ENCODE measurements at places on chromosomes 3 and 15.

DNA sequence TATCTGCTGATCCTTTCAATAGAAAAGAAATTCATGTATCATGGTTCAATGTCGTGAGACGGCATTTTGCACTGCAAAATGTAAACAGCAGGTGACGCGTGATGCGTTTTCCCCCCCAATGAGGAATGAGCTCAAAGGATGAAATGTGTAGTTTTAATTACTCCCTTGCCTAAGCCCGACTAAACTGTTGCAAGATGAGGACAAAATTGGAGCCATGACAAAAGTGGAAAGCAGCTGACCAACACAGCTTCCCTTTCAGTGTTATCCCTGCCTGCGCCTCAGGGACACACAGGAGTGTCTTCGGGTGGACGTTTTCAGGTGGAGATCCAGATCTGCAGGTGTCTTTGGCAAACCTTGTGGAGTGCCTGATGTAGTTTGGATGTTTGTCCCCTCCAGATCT is 92.0 kb downstream of the GABRG3 start:
- DNase-seq = no peak

- DNase-seq = no peak
Observed at GRCh38 chr15:92383519-92384324, 10.0 kb upstream of the ST8SIA2 start.

GRCh38 chr3:42608581-42608980 is 8.1 kb downstream of the NKTR start:
- DNase-seq = no peak

- DNase-seq = no peak
Observed at GRCh38 chr15:65424683-65425082, 1.9 kb upstream of the IGDCC4 start.

GRCh38 chr3:99856437-99857220 is 39.0 kb downstream of the CMSS1 start:
- DNase-seq = no peak

DNA sequence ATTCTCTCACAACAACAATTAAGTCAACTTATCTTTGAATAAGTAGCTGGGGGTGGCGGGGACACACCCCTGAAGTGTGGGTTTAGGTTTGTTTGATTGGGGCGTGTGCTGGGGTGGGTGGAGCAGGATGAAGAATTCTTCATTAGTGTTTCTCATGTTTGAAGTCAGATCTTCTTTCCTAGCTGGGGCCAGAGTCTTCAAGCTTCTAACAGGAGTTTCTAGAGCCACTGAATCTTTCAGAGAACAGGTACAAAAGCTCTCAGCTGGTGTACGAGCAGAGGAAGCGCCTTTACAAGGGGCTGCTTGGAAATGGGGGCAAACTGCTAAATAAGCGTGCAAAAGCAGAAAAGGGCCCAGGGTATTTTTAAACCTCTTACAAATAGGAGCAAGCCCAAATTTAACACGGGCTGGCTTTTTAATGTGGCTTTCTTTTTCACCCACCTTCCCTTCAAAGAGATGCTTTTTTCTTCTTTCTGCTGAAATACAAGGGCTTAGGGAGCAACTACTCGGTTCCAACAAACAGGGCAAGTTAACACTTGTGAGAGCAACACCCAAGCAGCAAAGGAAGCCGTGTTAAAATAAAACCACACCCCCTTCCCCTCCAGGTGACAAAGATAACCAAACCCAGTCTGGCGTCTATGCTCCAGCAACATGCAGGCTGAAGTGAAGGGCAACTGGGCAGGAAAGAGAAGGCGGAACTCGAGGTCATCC is 86.9 kb upstream of the RASGRP1 start:
- no peak for DNase-seq

DNA sequence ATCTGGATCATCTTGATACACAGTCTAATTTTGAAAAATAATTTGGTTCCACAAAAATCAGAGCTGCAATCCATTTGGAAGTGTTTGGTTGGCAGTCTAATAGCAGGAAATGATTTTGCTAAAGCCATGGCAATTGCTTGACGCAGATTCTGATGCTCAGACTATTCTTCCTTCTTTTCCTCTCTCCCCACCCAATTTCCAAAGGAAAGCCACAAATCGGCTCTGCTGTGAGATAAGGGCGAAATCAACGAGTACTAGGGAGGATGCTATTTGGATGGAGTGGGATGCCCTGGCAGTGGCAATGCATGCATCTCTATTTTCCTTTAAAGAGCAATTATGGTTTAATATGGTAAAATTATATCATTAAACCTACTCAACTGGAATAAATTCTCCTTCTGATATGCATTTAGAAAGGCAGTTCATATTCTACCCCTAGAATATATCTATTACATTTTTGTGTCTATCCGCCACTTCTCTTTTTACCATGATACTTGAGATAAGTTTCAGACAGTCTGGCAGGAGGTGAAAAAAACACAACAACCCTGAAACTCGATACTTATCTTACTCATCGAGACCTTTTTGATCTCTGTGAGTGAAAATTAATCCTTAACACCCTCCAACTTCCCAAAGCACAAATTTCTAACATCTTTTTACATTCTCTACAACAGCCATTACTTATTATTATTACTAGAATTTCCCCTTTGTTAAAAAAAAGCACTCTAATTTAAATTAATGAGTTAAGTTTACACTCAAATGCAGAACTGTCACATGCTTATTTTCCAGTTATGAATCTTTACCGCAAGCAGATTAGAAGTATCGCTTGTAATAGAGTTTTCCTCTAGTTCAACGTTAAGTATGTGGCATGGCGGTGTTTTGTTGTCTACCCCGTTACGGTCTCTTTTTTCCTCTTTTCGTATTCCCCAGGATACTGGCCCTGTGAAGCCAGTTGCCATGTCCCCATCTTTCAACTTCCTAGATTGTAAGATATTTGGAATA is 433.3 kb downstream of the FOXP1 start:
- DNase-seq = no peak

DNA sequence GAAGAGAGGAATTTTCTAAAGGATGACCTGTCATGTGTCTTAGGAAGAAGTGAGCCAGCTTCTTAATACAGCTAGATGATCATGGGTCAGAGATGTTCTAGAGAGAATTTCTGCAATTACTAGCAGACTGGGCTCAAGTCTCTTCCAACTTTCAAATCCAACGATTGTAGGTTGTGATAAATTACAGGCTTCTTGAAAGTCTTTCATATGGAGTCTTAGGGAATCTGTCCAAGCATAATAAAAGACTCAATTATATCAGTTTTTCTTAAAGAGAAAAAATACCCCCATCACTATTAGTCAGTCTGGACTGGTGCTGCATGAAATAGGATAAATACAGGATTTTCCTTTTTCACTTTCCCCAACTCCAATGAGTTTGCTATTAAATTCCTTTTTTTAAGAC is 59.1 kb downstream of the DRD3 start:
- DNase-seq = no peak

GRCh38 chr15:95598251-95598855 is 732.1 kb upstream of the NR2F2 start:
- DNase-seq = no peak

DNA sequence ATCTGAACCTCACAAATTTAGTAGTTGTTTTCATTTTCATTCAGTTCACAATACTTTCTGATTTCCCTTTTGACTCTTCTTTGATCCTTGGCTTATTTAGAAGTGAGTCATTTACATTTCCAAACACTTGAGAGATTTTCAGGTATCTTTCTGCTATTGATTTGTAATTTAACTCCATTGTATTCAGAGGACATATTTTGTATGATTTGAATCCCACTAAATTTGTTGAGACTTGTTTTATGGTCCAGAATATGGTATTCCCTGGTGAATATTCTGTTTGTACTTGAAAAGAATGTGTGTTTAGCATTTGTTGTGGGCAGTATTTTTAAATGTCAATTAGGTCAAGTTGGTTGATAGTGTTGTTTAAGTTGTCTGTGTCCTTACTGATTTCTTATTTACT is 29.6 kb downstream of the FAN1 start:
- DNase-seq = no peak

- no peak for DNase-seq
Observed at GRCh38 chr3:115814006-115814405, 190.7 kb downstream of the GAP43 start.

DNA sequence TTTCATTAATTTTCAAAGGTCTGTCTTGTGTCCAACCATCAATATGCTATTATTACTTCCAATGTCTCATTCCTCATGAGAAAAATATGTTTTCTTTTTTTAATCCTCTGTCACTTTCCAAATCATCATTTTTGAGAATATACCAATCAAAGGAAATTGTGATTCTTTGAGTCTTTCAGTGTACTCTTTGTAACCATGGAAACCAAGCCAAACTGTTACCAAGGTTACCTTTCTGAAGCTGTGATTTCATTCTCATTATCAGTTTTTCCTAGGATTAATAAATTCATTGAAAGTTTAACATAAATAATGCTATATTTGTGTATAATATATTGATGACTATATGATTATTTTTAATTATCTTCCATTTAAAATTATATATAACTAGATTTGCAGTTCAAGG is 16.6 kb upstream of the PLSCR5 start:
- DNase-seq = no peak

GRCh38 chr3:188092648-188093047 is 61.3 kb upstream of the LPP start:
- peak; percentile 59 for DNase-seq

DNA sequence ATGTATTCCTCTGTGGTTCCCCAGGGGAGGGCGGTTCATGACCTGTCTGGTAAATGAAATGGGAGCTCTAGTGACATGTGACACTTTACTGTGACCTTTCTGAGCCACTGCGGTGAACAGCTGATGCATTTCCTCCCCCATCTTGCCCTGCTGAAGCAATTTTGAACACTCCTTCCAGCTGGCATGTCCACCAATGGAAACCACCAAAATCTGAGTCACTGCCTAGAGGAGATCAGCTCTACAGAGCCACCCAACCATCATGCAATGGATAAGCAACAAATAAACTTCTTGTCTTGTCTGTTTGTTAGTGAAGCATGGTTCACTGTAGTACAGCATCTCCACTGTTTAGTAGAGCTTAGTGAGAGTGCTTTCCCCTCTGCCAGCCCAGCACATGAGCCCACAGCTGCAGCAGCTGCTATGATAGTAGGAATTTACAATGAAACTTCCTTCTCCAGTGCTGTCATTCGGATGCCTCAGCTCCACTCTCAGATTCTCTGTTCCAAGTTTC is 479.4 kb downstream of the NTRK3 start:
- DNase-seq = no peak

DNA sequence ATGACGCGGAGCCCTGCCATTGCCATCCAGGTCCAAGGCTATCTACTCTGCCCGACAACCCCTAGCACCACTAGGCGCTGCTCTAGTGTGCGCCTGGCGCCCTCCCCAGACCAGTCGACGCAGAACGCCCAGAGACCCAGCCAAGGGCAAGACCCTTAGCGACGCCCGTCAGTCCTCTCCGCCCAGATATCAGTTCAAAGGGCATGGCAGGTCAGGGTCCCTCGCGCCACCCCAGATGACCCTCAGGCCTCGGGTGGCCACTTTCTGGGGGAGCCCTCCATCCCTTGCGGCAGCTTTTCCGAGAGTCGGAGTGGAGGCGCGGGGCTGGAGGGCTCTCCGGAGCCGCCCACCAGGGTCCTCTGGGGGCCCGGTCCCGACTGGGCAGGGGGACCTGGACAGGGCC is 371 bp upstream of the CLSTN2 start:
- DNase-seq = no peak

- DNase-seq = no peak
Observed at GRCh38 chr3:59733041-59733809, 683.4 kb upstream of the CFAP20DC start.

GRCh38 chr15:49628379-49628778 is 7.5 kb downstream of the DTWD1 start:
- DNase-seq = no peak

- no peak for DNase-seq
Observed at GRCh38 chr15:22952796-22953579, 27.2 kb downstream of the CYFIP1 start.

DNA sequence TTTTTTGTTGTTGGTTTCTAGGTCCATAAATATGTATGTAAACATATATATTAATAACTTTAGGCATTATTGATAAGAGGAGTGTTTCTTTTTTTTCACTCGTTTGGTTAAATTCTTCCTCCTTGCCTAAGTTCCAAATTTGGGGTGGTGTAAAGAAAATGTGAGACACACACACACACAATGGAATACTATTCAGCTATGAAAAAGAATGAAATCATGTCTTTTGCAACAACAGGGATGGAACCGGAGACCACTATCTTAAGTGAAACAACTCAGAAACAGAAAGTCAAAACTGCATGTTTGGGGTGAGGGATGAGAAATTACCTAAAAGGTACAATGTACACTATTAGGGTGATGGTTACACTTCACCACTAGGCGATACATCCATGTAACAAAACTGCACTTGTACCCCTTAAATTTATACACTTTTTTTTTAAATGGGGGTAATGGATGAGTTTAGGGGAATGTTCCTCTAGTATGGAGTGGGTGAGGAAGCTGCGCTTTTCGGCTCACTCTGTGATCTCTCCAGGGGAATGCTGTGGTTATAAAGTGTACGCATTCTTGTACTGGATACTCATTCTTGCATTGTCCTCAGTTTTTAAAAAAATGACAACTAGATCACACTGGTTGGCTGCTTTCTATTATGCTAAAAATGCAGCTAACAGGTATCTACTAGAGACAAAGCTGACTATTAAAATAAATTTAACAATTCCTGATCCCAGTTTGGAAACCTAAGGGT is 50.8 kb upstream of the PPARG start:
- DNase-seq = no peak

DNA sequence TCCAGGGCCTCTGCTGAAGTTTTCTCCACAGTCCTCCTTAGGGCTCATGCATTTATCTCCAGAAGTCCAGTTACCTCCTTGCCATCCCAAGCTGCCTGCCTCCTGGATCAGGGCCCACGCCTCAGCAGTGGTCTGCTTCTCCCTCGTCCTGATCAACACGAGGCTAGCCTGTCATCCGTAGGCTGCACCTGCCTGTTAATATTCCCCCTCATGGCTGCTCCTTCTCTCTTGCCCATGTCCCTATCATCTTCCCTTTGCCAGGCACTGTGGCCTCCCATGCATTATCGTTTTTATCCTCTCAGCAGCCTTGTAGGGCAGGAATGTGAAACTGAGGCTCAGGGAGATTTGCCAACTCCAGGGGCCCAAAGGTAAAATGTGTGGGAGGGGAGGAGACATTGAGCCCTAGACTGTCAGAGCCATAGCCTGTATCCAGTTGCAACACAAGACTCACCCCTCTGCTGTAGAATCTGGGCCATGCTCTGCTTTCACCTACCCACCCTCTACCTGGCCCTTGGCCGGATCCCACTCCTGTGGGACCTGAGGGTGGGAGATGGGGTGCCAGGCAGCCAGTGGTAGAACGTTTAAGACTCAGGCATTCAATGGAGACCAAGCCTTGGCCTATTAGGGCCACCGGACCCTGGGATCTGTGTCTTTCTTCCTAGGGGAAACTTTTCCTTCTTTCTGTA is 4.6 kb downstream of the GRM2 start:
- DNase-seq = no peak

GRCh38 chr3:161395115-161396012 is 24.0 kb upstream of the SPTSSB start:
- no peak for DNase-seq

- no peak for DNase-seq
Observed at GRCh38 chr3:61381745-61382392, 130.6 kb upstream of the FHIT start.

- no peak for DNase-seq
Observed at GRCh38 chr3:107675233-107675900, 152.6 kb downstream of the BBX start.
